ENCODE measurements at places on chromosomes 16 and 17.

- DNase-seq, result no peak
These were observed 1.6 kb downstream of the ITGA2B start for GRCh38 chr17:44387804-44388203.

- peak; percentile 80 for DNase-seq
These were observed 4.1 kb downstream of the ZNF624 start for GRCh38 chr17:16649585-16649984.

- DNase-seq, result no peak
These were observed 110.2 kb upstream of the NLRP1 start for GRCh38 chr17:5694551-5694950.

DNA sequence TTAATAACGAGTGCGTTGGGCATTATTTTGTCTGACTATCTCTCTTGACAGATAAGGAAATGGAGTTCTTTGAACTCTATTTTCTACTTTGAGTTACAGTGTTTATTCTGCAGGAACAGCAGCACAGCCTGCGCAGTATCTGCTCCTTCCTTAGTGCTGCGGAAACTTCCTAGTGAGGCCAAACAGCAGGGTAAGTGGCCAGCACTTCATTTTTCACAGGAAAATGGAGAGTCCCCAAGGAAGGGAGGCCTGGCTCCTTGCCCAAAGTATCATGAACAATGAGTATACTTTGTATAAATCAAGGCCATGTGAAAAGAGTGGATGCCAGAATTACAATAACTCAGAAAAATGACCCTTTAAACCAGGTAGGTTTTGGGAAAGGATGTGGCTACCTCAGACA lies 140.6 kb downstream of the VPS53 start:
- no peak for DNase-seq

DNA sequence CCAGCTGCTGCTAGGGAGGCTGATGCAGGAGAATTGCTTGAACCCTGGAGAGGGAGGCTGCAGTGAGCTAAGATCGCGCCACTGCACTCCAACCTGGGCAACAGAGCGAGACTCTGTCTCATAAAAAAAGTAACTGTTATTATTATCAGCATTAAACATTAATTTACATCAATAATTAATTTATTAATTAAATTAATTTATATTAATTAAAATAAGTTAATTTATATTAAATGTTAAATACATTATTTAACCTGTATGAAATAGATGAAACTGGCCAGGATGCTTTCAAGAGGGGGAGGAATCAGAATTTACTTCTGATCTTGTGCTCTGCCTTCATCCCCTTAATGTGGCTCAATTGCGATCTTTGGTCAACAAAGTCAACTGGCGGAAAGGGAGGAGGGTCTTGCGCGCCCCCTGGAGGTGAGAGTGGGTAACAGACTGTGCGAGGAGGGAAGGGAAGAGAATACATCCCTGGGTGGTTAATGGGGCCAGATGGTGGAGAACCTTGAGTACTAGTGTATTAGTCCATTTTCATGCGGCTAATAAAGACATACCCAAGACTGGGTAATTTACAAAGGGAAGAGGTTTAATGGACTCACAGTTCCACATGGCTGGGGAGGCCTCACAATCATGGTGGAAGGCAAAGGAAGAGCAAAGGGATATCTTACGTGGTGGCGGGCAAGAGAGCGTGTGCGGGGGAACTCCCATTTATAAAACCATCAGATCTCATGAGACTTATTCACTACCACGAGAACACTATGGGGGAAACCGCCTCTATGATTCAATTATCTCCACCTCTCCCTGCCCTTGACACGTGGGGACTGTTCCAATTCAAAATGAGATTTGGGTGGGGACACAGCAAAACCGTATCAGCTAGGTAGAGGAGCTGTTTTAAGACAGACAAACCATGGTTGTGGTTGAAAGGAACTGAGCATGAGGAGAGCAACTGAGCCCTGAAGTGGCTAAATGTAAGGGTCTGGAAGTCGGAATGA lies 15.7 kb upstream of the CPPED1 start:
- DNase-seq, result peak; percentile 87

DNA sequence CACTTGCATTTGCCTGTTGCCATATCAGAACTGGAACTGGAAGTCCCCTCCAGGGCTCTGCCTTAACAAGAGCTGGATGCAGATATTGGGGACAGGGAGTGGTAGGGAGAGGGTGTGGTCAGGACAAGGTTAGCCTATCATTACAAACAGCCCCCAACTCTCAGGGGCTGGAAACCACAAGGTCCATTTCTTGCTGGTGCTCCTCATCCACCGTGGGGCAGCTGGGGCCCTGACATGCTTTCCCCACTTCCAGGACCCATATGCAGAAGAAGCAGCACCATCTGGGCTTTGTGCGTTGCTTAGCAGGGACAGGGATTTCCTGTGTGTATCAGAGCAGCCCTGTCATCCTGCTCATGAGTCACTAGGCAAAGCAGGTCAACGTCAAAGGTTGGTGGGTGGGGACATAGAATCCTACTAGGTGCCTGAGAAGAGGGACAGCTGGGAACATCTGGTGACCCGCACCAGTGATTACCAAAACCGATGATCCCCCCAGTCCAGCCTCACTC lies 26.9 kb downstream of the RGS9 start:
- peak; percentile 55 for DNase-seq

- no peak for DNase-seq
These were observed 381.3 kb downstream of the CDH8 start for GRCh38 chr16:61654962-61655361.

DNA sequence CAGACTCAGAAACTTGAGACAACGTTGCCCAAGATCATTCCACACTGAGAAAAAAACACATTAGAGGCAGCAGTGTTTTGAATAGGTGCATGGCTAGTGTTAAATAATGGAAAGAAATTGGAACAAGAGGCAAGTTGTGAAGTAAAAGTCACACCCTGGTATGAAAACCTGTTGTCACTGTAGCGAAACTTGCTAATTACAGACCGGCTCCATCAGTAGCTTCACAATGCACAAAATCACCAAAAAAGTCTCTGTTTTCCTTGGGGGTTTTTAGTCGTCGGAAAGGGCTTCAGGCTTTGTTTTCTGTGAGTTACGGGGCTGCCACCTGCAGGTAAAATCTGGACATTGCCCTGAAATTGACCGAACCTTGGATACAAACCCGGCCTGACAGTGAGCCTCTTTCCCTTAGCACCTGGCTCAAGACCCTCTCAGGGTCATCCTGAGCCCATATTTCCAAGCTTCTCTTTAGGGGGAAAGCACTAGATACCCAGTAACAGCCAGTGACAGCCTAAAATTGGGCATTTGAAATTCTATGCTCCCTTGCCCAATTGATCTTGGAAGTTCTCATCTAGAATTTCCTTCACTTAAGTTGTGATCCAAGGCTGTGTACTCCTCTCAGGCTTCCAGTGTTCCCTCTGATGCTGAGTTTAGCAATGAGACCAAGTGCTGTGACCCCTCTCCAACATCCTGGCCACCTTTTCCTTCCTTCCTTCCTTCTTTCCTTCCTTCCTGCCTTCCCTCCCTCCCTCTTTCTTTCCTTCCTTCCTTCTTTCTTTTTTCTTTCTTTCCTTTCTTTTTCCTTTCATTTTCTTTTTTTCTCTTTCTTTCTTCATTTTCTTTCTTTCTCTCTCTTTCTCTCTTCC lies 7.2 kb upstream of the GRB2 start:
- peak; percentile 60 for DNase-seq

DNA sequence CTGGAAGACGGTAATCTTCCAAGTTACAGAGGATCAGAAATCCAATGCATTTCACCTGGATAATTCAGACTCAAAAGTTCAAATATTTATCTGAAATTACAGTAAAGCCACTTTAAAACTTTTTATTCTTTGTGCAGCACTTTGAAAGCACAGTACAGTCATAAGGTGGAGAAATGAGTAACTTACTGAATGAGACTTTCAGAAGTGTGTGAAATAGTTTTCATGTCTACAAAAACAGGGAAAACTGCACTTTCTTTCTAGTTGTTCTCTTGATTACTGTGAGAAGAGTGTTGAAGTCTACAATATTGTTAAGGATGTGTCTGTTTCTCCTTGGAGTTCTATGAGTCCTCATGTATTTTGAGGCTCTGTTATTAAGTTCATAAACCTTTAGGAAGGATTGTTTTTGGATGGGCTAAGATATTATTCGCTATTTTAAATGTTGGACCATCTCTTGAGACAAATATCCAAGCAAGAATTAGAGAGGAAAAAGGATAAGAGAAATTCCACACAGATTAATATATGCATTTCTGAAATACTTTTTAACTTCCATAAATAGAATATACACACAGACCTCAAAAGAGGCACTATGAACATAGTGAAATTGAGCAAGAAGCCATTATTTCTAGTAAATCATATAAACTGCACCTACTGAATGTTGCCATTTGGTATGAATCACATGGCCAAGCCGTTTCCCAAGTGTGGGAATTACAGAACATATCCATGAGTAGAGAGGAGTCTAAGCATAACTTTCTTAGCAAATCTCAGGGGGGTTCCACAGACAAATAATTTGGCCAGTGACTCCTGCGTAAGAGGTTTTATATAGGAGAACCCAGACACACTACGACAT lies 83.6 kb upstream of the PLEKHM1 start:
- no peak for DNase-seq

- DNase-seq, result no peak
These were observed 17.7 kb downstream of the SLC16A3 start for GRCh38 chr17:82246365-82247181.

GRCh38 chr17:28946239-28946638 lies 5.1 kb downstream of the PHF12 start:
- DNase-seq, result no peak

Measured in trophoblast cell (in vitro differentiated cells and primary cell).